Renal cortical epithelial cell (primary cell): ENCODE measurements at places on chromosomes 5 and 9.

GRCh38 chr5:96384353-96384752 lies 48.7 kb downstream of the PCSK1 start:
- peak; percentile 96 for DNase-seq

DNA sequence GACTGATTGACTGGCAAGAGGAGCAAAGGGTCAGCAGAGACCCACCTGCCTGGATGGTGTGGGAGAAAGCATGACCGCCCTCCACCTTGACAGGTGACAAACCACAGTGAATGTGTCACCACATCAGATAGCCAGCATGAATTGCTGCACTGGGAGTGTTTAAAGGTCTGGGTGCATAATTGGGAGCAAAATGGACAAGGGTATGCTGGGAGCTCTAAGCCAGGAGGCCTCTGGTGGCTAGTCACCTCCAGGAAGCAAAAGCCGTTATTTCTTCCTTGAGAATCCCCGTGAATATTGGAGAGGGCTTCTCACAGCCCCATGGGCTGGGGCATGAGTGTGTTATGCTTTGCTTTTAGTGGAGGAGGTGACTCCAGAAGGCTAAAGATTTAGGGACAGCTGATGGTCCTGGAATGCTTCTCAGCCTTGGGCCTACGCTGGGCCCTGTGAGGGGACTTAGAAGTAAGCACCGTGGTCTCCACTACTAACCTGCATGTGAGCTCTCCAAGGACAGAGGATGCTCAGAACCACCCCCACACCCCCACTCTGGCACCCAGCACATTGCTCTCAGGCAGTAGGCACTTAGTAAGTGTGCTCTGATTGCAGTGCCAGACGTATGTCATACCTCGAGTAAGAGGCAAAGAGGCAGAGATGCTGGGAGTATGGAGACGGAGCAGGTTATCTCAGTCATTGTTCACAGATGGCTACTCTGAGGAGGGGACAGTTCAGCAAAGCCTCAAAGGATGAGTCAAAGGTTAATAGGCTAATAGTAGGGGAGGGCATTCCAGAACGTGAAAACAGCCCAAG lies 9.1 kb upstream of the IRF1 start:
- DNase-seq, result no peak

DNA sequence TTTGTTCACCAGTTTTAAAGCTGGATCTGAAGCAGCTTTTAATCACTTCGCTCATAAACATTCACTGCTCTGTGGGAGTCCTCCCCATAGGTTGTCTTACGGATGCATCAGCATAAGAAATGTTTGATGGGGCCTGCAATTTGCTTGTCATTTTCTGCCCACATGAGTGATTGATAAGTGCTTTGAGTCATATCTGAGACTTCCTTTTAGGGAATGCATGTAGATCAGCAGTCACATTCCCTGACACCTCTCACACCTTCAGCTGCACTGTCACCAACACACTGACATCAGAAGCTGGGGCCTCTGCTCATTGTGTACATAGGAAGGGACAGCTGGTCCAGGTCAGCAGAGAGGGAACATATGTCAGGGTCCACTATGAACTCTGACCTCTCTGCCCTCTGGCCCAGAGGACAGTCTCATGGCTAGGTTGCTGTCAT lies 84.1 kb upstream of the SPATA31D4 start:
- DNase-seq, result peak; percentile 54

DNA sequence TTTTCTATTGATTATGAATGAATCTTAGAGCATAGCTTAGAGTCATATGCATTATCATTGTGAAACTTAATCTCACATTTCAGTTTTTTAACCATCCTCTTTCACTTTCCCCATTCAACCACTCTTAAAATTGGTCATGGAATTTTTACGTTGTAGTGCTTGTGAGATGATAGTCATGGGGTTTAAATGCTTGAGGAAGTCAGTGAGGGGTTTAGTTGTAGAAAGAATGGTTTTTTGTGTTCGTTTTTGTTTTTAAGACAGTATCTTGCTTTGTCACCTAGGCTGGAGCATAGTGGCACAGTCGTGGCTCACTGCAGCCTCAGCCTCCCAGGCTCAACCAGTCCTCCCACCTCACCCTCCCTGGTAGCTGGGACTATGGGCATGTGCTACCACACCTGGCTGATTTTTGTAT lies 19.6 kb downstream of the UGCG start:
- no peak for DNase-seq

GRCh38 chr9:16265688-16266087 lies 604.8 kb downstream of the BNC2 start:
- peak; percentile 61 for DNase-seq

DNA sequence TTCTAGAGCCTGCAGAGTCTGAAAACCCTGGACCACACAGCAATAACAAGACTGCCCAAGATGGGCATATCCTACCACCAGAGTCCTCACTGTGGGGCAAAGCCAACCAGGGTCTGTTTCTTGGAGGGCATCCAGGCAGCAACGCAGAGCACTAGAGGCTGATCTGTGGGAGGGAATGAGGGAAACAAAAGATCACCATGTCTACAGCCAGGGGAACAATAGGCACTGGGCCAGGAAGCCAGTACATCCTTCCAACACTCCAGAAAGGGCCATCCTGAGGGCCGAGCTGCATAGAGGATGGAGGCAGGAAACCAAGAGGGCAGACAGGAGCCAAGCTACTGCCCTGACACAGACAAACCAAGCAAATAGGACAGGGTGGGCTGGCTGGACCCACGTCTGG lies 416.1 kb upstream of the IRX4 start:
- no peak for DNase-seq

DNA sequence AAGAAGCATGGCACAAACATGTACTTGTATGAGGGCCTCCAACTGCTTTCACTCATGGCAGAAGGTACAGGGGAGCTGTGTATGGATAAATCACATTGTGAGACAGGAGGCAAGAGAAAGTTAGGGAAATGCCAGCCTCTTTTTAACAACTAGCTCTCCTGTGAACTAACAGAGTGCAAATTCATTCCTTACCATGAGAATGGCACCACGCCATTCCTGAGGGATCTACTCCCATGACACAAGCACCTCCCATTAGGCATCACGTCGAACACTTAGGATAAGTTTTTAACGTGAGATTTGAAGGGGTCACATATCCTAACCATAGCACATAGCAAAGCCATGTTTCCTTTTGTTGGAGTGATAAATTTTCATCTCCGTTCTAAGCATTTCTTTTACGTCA lies 747.2 kb upstream of the CHD1 start:
- no peak for DNase-seq

DNA sequence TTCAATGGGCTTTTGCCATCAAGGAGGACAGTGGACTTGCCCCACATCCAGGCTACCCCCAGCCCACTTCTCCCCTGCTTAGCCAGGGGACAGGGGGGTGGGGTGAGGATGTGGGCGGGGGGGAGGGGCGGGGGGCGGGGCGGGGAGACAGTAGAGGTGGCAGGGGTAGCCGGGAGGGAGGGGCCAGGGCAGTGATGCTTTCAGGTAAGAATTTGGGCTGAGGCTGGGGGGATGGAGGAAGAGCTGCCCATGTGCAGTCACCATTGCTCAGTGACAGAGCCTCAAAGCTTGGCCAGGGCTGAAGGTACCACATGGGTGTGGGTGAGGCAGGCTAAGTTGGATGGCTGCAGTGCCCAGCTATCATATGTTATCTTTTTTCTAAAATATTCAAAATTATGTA lies 40.7 kb upstream of the HNRNPA0 start:
- DNase-seq, result no peak

DNA sequence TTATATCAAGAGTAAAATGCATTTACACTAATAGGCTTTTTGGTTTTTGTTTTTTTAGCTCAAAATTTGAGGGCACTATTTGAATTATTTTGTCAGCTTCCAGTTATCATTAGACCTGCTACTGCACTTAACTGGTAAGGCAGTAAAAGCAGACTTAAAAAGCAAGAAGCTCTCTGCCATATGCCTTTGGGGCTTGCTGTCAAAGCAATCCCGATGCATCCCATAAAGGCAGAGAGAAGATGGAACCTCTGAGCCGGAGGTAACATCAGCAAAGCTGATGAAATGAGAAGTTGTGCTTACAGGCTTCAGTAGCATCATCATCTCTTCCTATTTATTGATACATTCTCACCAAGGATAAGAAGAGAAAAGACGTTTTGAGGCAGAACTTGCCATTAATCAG lies 1414.3 kb upstream of the CDH6 start:
- no peak for DNase-seq

GRCh38 chr5:77638763-77639671 lies 504 bp upstream of the OTP start:
- DNase-seq, result no peak

- no peak for DNase-seq
These were observed 720.5 kb downstream of the TLE4 start for GRCh38 chr9:80292231-80292630.

- no peak for DNase-seq
These were observed 98.5 kb downstream of the SYK start for GRCh38 chr9:90900130-90900529.

GRCh38 chr5:78273436-78273835 lies 21.1 kb downstream of the AP3B1 start:
- no peak for DNase-seq

DNA sequence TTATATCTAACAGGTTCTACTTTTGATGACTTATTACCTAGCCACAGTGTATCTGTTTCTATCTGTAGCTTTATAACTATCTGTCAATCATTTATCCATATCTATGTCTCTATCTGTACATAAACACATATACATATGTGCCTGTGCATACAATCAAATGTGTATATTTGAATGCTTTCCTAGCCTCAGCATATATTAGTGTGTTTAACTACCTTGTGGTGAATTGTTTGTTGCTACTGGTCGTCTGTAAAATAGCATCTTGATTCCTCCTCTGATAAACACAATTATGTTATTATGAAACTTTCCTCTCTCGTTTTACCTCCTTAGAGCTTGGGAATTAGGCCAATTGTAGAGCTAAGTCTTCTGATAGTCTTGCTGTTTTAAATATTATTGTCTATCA lies 44.4 kb downstream of the PARP8 start:
- DNase-seq, result no peak

- no peak for DNase-seq
These were observed 32.4 kb upstream of the CDK20 start for GRCh38 chr9:88006511-88007290.

DNA sequence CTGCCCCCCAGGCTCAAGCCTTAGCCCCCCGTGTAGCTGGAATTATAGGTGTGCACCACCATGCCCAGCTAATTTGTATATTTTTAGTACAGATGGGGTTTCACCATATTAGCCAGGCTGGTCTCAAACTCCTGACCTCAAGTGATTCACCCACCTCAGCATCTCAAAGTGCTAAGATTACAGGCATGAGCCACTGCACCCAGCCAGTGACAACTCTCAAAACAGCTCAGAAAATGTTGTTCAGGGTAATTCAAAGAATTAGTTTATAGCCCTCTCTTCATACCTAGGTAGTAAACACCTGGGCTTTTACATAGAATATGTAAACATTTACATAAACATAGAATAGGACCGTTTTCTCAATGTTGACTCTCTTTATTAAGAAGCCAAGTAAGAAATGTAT lies 168.7 kb downstream of the ENC1 start:
- peak; percentile 13 for DNase-seq
